SIG-M5 (cell line): ENCODE measurements at places on chromosomes 2 and 18.

- no peak for DNase-seq
Observed at GRCh38 chr2:227973241-227973640, 101.8 kb downstream of the DAW1 start.

DNA sequence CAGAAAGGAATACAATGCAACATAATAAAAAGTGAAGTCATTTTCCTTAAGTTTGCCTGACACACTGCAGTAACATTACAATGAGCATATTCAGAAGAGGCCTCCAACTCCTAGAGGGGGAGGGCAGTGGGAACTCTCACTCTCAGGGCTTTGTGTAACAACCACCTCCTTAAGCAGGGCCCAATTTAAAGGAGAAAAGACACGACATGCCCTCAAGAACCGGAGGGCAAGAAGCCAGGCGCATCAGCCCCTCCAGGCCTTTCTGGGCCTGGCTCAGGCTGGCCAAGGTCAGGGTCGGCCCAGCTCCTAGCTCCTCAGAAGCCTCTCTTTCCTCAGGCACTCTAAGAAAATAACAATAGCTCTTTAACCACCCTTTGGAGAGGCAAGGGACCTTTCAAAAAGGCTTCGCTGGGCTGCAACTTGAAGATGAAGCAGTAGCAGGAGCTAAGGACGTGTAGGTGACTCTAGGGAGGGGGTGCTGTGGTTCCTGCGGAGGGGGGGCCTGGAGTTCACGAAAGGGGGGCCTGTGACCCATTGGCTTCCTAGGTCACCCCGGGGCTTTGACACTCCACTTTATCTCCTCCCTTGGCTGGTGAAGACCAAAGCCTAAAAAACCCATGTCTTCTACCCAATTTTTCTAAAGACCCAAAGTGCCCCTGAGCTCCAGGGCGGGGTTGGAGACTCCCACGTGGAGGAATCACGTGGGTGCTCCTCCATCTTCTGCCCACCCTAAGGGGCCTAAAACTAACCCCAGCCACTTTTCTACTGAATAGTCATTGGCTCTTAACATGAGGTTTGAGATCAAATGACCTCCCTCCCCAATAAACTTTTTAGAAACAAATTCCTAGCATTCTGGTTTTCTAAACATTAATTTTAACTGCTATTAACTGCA is 13.3 kb downstream of the SERTAD2 start:
- DNase-seq, result no peak

DNA sequence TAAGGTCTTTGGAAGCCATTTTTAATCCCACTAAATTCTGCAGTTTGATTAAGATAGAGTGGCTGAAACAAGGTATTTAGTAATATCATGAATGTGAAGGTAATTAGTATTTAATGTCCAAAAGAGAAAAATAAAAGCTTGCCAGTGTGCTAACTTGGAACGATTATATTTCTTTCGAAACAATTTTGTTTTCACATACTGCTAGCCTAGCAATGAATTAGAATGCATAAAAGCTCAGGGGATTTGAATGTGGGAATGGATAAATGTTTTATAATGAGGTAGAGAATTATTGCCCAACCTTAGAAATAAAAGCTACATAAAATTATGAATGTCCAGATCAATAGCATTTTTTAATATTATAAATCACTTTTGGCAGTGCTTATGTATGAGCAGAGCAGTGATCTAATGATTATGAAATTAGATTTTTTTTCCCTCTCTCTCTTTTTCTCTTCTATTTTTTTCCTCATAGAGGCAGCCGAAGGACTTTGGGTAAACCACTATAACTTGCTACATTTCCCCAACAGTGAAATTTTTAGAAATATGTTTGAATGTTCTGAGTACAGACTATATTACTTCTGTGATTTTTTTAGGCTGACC is 75.5 kb downstream of the PLCL1 start:
- DNase-seq, result no peak

DNA sequence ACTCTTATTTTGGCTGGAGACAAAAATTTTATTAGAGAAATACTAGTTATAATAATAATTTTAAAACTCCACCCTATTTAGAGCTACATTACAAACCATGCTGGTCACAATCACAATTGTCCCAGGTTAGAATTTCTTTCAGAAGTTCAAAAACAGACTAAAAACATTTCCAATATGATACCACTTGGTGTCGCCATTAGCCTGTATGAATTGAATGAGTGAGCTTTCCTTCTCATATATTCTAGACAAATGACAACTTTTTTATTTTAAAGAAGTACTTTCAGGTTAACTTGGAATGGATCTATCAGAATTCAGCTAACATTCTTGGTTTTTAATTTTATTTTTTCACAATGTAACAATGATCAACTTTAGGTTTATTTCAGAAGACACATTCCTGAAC is 48.0 kb downstream of the SERPINB8 start:
- no peak for DNase-seq
